ENCODE measurements at places on chromosomes 1 and 21.

- no peak for DNase-seq
Measured at GRCh38 chr1:236007781-236008180, 57.1 kb downstream of the NID1 start.

DNA sequence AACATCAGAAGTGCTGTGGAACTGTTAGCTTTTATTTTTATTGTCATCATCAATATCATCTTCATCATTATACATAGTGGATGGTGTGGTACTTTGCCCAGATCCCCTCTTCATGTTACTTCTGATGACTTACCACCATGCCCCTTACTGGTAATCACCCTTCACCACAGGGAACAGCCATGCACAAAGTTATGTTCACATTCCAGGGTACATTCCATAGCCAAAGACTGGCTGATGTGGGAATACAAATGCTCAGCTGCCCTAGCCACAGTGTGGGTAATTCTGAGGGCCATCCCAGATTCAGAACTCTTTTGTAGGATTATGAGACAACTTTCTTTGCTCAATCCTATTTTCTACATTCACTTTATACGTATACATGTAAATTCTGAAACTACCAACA, 691.3 kb upstream of the CXADR start:
- no peak for DNase-seq

DNA sequence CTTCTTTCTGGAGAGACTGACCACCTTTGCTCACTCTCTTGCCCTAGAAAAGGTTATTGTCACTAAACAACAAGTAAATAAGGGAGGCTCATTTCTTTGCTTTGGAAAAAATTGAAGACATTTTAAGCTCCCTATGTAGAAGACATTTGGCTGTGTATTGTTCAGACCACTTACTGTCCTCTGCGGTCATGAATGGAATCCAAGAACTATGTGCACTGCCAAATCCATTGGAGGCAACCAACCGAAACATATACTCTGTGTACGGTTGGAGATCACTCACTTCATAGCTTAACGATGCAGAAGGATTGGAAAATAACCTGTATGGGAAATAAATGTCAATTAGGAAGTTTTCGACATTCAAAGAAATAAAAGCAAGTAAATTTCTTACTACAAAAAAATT, 332.8 kb downstream of the KCTD3 start:
- no peak for DNase-seq

DNA sequence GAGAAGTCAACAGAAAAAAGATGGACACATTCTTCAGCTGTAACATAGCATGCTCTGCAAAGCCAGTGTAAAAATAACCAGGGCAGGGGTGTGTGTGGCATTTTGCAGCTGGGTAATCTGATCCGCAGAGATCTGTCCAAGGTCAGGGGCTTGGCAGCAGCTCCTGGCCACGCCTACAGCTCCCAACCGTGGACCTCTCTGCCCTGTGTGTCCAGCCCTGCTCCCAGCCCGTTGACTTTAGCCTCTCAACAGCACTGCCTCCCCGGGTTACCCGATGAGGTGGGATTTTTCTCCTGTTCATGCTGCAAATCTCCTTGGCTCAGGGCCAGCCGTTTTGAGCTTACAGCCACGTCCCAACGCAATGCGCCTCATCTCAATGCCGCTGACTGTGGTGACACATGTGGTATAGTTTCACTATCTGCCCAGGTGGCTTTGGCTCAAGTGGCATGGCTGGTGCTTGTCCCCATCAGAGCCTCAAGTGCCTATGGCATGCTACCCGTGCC, 68.1 kb downstream of the VWA5B1 start:
- DNase-seq: peak; percentile 94

DNA sequence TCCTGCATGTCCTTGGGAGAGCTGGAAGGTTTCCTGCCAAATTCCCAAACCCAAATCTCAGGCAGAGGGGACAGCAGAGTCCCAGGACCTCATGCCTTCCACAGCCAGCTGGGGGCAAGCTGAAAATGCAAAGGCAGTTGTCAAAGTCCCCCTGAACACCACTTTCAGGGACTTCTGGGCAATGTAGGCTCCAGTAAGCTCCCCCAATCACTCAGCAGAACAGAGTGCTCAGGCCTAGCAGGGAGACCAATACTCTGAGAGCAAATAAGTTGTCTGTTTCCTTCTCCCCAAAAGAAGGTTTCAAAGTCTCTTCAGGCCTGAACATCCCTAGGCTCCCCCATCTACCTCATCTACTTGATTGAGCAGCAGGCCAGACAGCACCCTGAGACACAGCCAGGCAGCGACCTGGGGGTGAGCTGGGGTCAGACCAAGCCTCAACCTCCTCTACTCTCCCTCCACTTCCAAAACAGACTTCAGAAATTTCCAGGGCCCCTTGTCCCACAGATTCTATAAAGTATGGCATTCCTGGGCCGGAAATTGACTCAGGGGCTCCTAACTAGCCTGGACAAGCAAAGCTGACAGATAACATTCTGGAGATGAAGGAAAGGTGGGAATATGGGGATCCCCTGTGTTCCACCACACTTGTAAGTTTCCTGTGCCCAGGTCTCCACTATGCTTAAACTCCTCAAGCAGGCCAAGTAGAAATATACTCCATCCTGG, 1.9 kb downstream of the SLC9A1 start:
- DNase-seq: no peak

- no peak for DNase-seq
Measured at GRCh38 chr1:206510371-206510770, 3.0 kb downstream of the RASSF5 start.

DNA sequence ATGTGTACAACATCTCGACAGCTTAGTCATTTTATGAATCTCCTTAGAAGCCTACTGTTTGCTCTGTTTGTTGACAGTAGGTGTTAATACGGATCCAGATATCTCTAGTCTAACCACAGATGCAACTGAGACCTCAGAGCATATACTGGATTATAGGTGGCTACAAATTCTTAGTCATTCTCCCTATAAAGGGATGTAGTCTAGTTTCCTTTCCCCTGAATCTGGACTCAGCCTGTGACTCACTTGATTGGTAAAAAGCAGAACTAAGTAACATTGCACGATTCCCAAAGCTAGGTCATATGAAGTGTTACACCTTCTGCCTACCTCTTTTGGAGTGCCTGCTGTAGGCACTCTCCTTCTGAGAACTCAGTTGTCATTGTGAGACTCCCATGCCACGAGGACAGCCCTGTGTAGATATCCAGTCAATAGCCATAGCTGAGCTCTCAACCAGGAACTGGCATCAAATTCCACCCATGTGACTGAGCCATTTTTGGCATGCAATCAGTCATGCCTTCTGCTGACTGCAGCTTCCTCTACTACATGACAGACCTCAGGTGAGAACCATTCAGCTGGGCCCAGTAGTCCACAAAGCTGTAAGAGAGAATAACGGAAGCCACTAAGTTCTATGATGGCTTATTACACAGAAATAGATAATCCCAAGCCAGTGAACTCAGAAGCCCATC, 135.9 kb upstream of the CHRM3 start:
- DNase-seq: no peak

- no peak for DNase-seq
Measured at GRCh38 chr1:204495078-204495753, 611 bp upstream of the PIK3C2B start.

- DNase-seq: peak; percentile 36
Measured at GRCh38 chr1:19113697-19114092, 96.4 kb downstream of the UBR4 start.

- no peak for DNase-seq
Measured at GRCh38 chr1:196661345-196661744, 9.5 kb downstream of the CFH start.

GRCh38 chr21:19490481-19490880, 1086.9 kb upstream of the TMPRSS15 start:
- DNase-seq: no peak
